Epithelial cell of proximal tubule (primary cell): ENCODE measurements at places on chromosomes 11 and 22.

DNA sequence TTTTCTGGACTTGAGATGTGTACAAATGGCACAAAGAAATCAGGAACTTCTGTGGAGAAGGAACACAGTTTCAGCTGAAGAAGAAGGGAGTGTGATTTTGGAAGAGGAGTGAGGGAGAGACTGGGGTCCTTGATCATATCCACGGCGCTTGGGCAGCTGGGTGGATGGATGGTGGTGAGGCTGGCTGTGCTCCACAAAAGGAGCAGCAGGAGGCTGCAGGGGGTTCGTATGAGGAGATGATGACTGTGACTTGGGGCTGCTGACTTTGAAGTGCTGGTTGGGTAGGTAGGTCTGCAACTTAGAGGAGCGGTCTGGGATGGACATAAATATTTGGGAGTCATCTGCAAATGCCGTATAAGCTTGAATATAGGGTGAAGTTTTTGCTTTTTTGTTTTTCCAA is 1.3 kb upstream of the DCHS1 start:
- DNase-seq, result no peak

- DNase-seq, result no peak
Observed at GRCh38 chr22:43528601-43529360, 117.0 kb downstream of the MPPED1 start.

DNA sequence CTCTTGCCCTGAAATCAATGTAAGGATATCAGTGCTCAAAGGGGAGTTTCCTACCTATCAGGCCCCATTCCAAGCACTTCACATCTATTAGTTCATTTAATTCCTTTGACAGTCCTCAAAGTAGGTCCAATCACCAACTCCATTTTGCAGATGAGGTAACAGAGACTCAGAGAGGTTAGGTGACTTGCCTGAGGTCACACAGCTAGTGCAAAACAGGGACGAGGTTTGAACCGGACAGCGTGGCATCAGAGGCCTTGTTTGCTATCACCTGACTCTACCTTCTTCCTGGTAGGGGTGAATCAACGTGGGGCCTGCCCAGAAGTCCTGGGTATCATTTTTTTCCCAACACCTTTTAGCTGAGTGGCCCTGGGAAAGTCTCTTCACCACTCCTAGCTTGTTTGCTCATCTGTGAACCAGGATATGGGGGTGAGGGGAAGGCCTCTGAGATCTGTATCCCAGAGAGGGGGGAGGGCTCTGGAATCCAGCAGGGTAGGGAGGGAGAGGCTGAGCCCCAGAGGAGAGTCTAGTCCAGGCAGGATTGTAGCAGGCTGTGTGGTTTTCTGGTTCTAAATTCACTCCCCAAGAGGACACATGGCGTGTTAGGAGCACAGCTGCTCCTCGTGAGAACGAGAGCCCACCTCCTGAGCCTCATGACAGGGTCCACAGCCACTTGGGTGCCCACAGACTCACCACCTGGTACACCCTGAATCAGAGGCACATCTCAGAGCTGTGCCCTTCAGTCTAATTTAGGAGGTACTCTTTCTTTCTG is 174.7 kb downstream of the MN1 start:
- DNase-seq, result no peak

- DNase-seq, result no peak
Observed at GRCh38 chr11:11291041-11292015, 61.7 kb downstream of the CSNK2A3 start.

DNA sequence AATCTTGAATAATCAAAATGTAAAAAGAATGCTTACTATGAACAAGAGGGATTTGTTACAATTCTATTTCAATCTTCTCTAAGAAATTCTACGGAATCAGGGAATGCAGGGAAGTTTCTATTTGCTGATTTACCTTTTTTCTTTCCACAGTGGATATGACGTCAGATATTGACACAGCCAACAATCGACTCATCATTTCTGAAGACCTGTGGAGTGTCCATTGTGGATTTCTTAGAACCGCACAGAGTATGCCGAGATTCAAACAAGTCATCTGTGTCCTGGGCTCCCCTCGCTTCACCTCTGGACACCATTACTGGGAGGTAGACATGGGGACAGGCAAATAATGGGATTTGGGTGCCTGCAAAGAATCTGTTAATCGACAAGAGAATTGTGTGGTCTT is 4.1 kb upstream of the RFPL1 start:
- DNase-seq, result no peak

GRCh38 chr11:73258104-73259035 is 13.8 kb upstream of the P2RY6 start:
- DNase-seq, result peak; percentile 32

DNA sequence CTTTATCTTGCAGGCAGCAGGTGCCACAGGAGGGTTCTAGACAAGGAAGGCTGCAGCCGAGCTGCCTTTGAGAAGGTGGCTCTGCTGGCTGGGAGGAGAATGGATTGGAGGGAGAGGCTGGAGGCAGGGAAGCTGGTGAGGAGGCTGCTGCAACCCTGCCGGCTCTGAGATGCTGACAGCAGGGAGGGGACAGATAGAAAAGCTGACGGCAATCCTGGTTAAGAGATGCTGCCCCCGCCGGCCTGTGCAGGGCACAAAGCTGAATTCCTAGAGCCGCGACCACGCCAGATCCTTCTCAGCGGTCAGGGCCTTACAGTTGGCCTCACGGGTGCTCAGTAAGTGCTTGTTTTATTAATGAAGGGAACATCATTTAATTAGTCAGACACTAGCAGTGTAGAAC is 105.4 kb downstream of the CACNA1I start:
- no peak for DNase-seq

DNA sequence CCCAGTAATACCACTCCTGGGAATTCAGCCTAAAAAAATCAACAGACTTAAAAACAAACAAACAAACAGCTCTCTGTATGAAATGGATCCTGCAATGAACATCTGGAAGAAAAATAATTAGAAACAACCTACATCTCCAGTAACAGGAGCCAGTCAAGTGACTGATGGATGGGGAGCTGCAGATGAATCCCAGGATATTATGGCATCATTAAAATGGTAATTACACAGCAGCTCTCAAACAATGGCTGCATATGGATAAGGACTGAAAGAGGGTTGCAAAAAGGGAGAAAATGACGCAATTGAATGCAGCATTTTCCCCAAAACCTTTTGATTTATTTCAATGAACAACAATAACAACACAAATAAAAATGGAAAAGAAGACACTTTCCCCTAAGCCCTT is 4.1 kb downstream of the NPTXR start:
- no peak for DNase-seq

- DNase-seq, result no peak
Observed at GRCh38 chr22:44385781-44386180, 73.0 kb upstream of the SHISAL1 start.

DNA sequence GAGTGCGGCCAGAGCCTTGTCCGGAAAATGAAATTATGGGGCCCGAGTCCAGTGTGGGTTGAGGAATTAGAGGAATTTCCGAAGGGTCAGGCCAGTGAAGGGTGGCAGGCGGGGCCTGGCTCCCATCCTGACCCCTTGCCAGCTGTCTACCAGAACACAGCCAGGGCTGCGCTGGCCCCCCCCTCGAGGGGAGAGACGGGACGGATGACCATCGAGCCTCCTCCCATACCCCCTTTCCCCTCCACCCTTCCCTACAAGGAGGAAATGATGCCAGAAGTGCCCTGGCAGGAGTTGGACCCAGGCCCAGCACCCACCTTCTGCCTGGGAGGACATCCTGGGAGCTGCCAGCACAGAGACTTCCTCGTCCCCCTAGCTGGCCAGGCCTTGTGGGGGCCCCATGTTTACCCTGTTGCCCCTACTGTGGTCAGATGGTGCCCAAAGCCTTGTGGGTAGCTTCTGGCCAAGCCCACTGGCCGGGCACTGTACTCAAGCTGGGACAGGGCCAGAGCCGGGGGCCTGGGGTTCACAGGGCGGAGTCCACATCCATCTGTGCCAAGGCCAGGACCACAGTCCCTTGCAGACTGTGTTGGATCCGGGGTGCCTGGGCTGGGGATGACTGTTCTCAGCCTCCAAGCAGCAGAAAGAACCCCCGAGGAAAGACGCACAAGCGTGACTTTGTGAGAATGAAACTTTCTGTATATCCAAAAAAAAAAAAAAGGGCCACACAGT is 20.8 kb downstream of the ARVCF start:
- no peak for DNase-seq

DNA sequence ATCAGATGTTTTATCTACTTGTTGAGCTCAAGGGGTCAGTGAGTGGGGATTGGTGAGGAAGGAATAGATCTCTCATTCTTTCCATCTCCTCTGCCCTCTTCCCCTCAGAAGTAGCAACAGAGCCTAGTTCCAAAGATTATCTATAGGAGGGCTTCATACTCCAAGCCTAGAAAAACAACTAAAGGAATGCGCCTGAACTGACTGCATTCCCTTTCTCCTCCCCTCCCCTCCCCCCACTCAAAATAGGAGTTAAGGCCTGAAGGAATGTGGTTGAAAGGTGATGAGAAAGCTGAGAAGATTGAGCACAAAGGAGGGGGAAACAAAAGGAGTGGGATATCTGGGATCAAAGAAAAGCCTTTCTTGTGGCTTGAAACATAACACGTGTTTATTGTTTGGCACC is 10.5 kb downstream of the EMSY start:
- no peak for DNase-seq

GRCh38 chr22:39092111-39092862 is 4.8 kb upstream of the APOBEC3H start:
- no peak for DNase-seq

- DNase-seq, result no peak
Observed at GRCh38 chr11:85709941-85710702, 24.1 kb upstream of the CCDC89 start.

- DNase-seq, result no peak
Observed at GRCh38 chr11:78540256-78540655, 34.4 kb downstream of the NARS2 start.
